ENCODE measurements at places on chromosomes 16 and 17. TPM values are rescaled to one million over a fixed set of nuclear protein-coding genes. Genes with fewer than 3 reads are reported as not detected.

The KRTAP9-8 gene
- not detected for total RNA-seq

The MPP2 gene
- 2.0 TPM for total RNA-seq

The SAMD14 gene
- 0.53 TPM for total RNA-seq

The UMOD gene
- total RNA-seq: not detected

The MYO15A gene
- total RNA-seq: 0.99 TPM

The PDE6G gene
- not detected for total RNA-seq

The SLC22A31 gene
- total RNA-seq: 0.25 TPM

The HAS3 gene
- total RNA-seq: 0.66 TPM

The KRTAP4-4 gene
- total RNA-seq: not detected

The NRN1L gene
- total RNA-seq: not detected

The AURKB gene
- total RNA-seq: 9.6 TPM

The FBXW10 gene
- total RNA-seq: under 0.01 TPM

The COL1A1 gene
- 507 TPM for total RNA-seq

The C16orf89 gene
- total RNA-seq: 1.4 TPM

The TBC1D28 gene
- total RNA-seq: not detected

The ADORA2B gene
- total RNA-seq: 7.5 TPM

The PRSS36 gene
- total RNA-seq: 0.53 TPM

The TM4SF5 gene
- total RNA-seq: not detected

The FGF11 gene
- total RNA-seq: 0.19 TPM

The ARHGAP23 gene
- 60.0 TPM for total RNA-seq

The C1QL1 gene
- 0.31 TPM for total RNA-seq

The ARL5C gene
- total RNA-seq: under 0.01 TPM

The CCDC92B gene
- total RNA-seq: not detected

The CPHXL2 gene
- total RNA-seq: not detected

The CD300H gene
- total RNA-seq: not detected
